IPS DF 19.7 (cell line): ENCODE measurements at places on chromosomes 2 and 18.

- no peak for DNase-seq
Measured at GRCh38 chr18:9147440-9148202, 11.0 kb downstream of the ANKRD12 start.

DNA sequence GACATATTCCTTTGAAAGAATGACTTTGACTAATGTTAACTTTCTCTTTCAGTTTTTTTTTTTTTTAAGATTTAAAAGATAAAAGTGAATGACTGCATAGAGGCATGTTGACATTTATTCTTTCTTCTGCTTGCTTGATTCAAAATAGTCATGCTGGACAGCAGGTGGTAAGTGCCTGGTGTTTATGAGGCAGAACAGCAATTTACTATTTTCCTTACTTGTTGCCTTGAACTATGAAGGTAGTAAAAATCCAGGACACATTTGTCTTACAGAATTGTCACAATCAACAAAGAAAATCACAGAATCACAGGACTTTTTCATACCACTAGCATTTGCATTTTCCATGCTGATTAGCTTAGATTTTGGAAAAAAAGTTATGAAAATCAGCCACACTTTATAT lies 388.3 kb downstream of the CTNNA2 start:
- no peak for DNase-seq

GRCh38 chr2:105582952-105583660 lies 161.6 kb upstream of the NCK2 start:
- DNase-seq: no peak

GRCh38 chr18:35688757-35689156 lies 107.2 kb downstream of the GALNT1 start:
- no peak for DNase-seq

DNA sequence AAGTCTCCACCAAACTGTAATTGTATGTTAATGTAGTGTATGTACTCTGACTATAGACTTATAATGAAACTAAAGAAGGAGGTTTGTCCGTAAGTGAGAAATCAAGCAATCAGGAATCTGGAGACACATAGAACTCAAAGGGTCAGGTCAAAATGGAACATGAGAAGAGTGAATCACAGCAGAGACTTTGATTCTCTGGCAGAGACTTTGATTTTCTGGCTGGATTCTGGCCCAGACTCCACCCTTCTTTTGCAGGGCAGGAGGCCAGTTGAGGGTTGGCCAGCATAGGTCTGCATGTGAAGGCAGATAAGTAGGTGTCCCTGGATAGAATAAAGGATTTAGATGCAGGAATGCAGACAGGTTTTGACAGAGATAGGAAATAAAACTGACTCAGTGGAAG lies 11.0 kb upstream of the NCKAP5 start:
- DNase-seq: no peak

DNA sequence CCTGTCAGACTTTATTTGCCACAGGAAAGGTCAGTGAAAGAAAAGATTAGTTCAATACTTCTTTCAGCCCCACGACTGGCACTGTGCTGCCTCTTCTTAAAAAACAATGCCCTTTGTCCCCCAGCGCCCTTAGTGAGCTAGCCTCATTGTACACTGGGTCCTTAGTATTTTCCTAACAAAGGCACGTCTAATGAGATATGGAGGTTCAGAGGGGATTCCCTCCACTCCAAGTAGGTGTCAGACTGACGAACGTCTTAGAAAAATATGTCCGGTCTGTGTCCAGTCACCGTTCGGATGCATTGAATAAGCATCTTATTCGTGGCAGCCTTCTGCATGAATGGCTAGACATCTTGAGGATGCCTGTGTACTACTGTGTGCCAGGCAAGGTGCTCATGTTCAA lies 1.1 kb downstream of the FECH start:
- DNase-seq: no peak

- DNase-seq: no peak
Measured at GRCh38 chr2:75512455-75513212, 48.1 kb downstream of the EVA1A start.

- DNase-seq: no peak
Measured at GRCh38 chr18:58863539-58864145, 1.0 kb upstream of the ZNF532 start.

GRCh38 chr2:101930019-101930418 lies 61.7 kb upstream of the IL1R2 start:
- DNase-seq: no peak

DNA sequence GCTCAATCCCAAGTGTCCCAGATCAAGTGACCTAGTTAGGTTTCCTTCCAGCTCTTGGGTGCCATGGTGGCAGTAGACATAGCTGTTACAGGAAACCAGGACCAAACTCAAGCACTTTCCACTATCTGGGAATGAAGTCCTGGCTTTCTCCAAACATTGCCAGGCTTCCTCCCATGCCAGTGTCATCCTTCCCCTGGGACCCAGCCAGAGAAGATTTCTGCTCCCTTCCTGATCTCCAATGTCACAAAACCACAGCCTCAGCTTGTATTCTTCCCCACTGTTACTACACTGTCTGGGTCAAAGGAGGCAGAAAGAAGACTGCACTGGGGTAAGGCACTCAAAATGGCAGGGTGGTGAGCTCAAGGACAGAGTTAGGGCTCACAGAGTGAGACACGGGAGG lies 347.1 kb downstream of the TNS1 start:
- no peak for DNase-seq

DNA sequence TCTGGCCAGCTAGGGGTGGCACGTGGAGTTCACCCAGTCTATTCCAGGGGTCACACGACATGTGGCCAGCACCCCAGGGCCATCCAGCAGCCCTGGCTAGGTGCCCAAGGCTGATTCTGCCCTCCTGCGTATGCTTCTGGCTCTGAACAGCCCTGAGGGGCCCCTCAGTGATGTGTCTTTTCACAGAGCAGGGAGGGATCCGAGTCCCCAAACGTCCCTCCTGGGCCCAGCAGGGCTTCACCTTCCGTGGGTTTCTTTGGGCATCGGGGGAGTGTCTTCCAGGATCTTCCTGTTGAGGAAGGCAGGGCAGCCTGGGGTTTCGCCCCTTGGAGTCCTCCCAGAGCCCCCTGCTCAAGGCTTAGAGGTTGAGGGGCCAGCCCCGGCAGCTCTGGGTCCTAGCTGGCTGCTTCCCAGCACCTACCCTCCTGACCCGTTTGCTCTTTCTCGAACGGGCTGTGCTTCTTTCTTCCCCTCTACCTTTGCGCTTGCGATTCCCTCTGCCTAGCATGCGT lies 165.9 kb downstream of the DYSF start:
- DNase-seq: no peak

- DNase-seq: no peak
Measured at GRCh38 chr2:237943395-237944094, 23.3 kb upstream of the UBE2F start.

GRCh38 chr2:171991027-171991426 lies 8.7 kb upstream of the METAP1D start:
- no peak for DNase-seq

- DNase-seq: no peak
Measured at GRCh38 chr2:238754259-238754658, 93.6 kb upstream of the TWIST2 start.

DNA sequence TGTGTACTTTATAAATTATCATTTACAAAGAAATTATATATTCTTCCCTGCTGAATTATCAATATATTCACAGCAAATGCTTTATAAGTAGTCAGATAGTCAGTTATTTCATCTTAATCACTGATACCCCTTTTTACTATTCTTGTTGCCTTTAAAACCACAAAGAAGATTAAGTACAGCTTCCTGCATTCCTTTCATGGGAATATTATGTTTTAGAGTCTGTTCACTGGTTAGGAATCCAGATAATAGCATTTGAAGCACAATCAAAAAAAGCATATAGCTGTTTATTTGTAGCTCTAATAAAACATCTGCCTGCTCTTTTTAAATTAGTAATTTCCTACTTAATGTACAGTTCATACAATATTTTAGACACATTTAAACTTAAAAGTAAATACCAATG lies 508.9 kb downstream of the FBXO15 start:
- DNase-seq: no peak

GRCh38 chr2:184520441-184520840 lies 77.9 kb upstream of the ZNF804A start:
- DNase-seq: no peak

GRCh38 chr18:79682481-79682880 lies 2.9 kb downstream of the CTDP1 start:
- no peak for DNase-seq

DNA sequence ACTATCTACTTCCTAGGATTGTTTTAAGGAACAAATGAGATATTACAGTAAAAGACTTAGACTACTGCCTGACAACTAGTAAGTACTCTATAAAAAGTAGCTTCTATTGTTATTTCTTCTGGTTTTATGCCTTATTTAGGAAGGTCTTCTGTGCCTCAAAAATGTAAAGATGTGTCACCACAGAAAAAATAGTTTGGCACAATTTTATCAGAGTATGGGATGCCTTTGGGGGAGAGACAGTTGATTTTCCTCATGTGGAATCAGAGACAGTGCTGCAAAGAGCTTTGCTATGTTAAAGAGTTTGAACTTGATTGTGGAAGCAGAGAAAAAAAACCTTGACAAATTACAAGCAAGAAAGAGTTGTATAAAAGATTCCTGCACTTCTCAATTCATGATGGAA lies 98.4 kb downstream of the EHBP1 start:
- DNase-seq: no peak

- DNase-seq: no peak
Measured at GRCh38 chr2:109173311-109174171, 44.5 kb downstream of the SH3RF3 start.

GRCh38 chr18:27713738-27714095 lies 463.2 kb downstream of the CDH2 start:
- DNase-seq: no peak

DNA sequence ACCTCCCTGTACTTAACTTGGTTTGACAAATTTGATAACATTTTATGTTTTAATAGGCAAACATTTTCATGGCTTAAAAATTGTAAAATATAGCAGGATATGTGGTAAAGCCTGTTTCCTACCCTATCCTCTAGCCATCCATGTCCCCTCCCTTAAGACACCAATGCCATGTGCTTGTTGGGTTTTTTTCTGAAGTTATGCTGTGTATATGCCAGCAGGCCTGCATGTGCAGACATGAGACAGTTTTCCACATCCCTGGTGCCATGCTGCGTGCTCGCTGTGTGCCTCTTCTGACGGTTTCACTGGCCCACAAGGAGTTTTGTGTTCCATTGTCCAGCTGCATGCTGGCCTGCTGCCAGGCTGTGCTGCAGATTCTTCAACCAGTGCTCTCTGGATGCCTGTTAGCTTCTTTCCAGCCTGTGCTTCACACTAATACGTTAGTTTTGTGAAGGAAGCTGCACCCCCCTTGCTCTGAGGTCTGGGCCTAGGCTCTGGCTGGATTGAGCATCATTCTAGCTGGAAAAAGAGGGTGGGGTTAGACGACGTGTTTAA lies 16.9 kb downstream of the INPP4A start:
- no peak for DNase-seq

DNA sequence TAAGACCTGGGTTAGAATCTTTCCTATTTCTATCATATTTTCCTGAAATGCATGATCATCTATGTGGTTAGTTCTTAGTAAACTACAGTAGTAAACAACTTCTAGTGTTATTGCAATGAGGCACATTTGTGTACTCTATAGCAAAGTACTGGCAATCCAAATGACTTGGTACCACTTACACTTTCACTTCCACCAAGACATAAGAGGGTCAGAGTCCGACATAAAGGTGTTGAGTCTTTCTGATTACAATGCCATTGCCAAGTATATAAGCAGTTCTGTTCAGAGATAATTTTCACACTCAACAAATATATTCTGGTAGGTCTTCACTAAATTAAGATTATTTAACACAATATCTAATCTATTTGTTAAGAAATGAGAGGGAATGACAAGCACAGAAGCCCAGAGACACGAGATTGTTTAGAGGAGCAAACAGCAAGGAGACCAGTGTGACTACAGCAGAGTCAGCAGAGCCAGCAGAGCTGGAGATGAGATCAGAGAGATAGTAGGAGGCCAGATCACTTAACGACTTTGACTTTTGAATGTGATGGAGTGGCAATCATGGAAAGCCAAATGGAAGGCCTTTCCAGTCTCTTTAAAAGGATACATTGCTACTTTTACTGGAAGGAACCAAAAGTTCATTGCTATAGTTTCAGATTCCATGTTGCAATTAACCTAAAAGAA lies 27.5 kb downstream of the SOS1 start:
- DNase-seq: no peak

- DNase-seq: no peak
Measured at GRCh38 chr2:24723191-24723590, 70.0 kb downstream of the PTRHD1 start.

GRCh38 chr2:65402323-65402722 lies 30.1 kb downstream of the SPRED2 start:
- no peak for DNase-seq

GRCh38 chr2:227348324-227348723 lies 23.3 kb downstream of the MFF start:
- no peak for DNase-seq

GRCh38 chr2:136384531-136385303 lies 266.8 kb upstream of the CXCR4 start:
- no peak for DNase-seq

GRCh38 chr18:79749251-79750191 lies 48.2 kb upstream of the KCNG2 start:
- no peak for DNase-seq

DNA sequence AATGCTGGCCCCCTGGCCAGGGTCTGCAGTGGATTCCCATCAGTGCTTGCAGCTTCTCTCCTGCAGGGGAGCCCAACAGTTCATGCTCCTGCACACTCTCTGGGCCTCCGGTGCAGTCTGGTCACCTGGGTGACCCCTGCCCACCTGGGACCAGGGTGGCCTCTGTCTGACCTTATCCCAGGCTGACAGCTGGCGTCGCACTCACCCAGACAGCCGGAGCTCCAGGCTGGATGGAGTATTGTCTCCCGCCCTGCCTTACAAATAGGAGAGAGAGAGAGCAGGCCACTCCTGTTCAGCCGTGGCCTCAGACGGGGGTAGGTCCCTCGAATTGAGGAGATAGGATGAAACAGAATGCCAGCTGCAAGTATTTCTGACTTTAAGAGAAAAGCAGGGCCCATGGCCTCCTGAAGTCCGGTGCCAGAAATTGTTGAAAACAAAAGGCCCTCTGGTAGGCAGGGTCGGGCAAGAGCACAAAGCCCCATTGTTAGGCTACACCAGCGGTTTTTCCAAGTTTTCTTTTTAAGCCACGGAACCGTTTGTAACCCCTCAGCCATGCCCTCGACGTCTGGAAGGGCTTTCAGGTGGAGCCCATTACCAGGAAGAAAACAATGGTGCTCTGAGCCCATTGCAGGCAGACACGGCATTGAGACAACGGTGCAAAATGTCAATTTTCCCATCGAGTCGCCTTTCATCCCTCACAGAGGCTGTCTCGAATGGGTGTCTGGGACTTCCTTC lies 258.4 kb downstream of the BCL11A start:
- no peak for DNase-seq

DNA sequence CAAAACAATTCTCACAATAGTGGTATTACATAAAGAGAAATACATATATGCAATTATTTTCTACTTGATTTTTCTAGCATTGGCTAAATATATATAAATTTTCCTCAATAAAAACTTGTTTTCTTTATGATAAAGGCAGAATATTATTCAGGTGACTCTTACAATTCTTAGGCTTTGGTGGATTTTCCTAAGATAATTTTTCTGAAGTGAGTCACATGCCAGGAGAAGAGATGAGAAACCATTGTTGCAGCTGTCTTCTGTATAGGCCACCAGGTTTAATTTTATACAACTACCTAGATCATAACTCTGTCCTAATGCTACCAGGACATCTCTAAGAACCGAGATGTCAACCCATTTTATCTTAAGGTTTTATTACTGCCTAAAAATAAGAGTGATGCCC lies 552.4 kb upstream of the CDH2 start:
- DNase-seq: no peak

GRCh38 chr2:3130889-3131635 lies 246.6 kb downstream of the EIPR1 start:
- DNase-seq: no peak

GRCh38 chr2:158997037-158997790 lies 28.8 kb downstream of the TANC1 start:
- no peak for DNase-seq

GRCh38 chr2:56369316-56369715 lies 185.5 kb downstream of the CCDC85A start:
- DNase-seq: no peak
